HCEC 1CT (cell line): ENCODE measurements at places on chromosomes 3 and 15.
A peak's percentile ranks its signal among the peaks of the same experiment; 100 is the strongest.

DNA sequence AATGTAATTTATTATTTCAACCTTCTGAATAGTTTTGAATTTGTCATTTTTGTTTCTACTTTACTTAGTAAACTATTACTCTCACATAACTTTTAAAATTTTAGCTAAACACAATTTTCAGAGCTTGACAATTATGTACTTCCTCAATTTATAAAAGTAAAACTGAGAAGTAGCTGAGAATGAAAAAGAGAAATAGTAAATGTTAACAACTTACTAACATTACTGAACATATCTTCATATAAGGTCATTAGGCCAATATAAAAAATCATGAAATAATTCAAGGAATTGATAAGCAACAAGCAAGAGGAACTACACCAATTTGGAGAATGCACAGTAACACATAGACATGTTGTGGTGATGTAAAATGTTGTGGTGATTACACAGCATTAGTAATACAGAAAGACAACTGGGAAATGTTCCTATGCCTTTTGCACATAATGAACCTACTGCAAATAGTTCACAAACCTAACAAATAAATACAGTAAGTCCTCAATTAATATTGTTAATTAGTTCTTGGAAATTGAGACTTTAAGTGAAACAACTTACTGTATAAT lies 137.9 kb downstream of the CBLB start:
- DNase-seq: peak; percentile 12

GRCh38 chr3:180176059-180176458 lies 139.3 kb upstream of the PEX5L start:
- no peak for DNase-seq

DNA sequence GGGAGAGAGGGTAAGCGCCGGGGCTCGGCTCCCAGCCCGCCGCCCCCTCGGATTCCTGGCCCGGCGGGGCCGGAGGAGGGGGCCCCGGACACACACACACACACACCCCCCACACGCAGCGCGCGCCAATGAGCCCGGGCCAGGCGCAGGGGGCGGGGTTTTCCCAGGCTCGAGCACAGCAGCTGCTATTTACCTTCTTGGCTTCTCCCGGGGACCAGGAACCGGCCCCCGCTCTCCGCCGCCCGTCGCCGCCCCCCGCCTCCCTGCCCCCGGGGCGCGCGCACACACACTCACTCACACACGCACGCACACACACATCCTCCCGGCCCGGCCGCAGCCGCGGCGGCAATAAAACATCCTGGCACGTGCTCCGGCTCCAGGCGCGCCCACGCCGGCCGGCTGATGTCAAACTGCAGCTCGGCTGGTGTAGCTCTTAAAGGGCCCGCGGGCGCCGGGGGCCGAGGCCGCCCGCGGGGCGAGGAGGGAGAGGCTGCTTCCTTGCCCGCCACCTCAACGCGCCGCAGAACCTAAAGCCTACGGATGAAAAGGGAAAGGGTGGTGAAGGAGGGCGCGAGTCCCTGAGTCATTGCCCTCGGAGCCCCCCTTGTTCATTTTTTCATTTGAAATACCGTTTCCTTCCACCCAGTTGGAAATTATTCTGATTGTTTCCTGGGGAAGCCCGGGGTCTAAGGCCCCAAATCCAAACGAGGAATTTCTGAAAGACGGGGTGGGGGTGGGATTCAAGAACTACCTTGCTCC lies 1.0 kb upstream of the HES1 start:
- peak; percentile 89 for DNase-seq

DNA sequence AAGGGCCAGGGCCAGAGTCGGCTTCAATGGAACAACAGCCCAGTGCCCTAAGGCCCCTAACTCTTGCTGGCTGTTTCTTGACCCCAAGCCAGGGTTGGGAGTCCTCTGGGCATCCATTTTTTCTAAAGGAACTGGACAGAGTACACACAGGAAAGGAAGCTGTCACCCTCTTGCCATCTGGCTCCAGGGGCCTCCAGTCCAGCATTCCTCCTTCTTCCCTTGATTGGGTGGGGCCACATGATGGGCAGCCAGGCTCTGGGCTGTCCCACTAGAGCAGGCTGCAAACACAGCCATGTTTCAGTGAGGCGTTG lies 1.6 kb upstream of the GRAMD2A start:
- DNase-seq: no peak

- peak; percentile 68 for DNase-seq
These were observed 5.2 kb downstream of the C3orf49 start for GRCh38 chr3:63824309-63824708.

DNA sequence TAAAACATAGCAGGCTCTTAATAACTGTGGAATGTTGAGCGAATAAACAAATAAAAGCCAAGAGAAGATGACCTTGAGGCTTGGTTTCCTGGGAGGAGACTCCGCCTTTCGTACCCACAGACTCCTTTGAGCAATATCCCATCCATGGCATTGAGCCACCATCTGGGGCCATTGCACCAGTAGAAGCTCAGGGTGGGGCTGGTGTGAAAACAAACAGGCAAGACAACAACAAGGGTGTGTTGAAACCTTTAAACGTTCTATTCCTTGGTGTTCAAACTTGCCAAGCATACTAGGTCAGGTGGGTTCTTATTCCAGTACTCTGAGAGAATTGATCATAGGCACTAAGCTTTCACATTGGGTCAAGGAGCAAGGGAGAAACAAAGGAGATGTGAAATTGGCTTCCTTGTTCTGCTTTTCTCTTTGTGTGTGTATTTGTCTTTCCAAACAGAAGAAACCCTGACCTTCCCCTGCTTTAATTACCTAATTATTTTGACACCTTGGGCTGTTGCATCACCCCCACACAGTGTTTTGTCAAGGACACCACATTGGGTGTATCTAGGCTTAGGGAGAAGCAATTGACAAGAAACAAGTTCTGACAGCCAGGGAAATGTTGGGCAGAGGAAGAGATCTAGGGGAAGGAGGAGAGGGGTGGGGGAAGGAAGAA lies 105.1 kb upstream of the BCL6 start:
- DNase-seq: no peak

- DNase-seq: peak; percentile 85
These were observed 8.7 kb downstream of the SEMA3F start for GRCh38 chr3:50163572-50164455.

- no peak for DNase-seq
These were observed 293.2 kb downstream of the FGF12 start for GRCh38 chr3:192434186-192434585.

DNA sequence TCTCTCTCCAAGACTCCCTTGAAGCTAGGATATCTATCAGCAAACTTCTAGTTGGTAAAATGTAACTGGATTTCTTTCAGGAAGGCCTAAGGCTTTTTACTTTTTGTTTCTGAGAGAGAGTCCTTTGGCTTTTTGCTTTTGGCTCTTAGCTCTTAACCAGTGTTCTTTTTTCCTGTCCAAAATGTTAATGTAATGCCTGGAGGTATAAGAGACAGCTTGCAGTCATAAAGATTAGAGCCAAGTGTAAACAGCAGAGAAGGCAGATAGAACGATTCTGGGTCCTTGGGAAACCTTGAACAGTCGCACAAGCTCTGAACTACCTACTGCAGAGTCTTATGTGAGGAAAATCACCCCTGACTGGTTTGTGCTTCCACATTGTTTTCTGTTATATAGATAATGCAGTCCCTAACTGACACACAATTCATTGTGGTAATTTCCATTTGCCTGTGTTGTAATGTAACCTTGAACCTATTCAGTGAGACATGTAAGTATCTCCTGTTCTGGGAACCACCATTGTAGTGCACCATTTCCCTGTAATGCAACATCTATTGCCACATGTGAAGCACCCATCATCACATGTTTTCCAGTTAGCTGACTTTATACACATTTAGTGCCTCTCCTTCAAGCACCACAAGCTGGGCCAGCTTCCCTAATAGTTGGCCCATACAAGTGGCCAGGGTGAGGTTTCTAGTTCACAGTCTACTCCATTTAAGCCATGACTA lies 1311.9 kb downstream of the ROBO1 start:
- DNase-seq: no peak

DNA sequence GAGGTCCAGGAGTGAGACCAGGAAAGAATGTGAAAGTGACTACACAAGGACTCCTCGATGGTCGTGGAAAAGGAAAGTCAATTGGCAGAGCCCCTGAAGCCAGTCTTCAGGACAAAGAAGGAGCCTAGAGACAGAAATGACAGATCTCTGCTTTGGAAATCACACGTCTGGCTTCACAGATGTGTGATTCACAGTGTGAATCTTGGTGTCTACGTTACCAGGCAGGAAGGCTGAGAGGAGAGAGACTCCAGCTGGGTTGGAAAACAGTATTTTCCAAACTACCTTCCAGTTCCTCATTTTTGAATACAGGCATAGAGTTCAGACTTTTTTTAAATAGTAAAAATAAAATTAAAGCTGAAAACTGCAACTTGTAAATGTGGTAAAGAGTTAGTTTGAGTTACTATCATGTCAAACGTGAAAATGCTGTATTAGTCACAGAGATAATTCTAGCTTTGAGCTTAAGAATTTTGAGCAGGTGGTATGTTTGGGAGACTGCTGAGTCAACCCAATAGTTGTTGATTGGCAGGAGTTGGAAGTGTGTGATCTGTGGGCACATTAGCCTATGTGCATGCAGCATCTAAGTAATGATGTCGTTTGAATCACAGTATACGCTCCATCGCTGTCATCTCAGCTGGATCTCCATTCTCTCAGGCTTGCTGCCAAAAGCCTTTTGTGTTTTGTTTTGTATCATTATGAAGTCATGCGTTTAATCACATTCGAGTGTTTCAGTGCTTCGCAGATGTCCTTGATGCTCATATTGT lies 6.0 kb downstream of the CCR2 start:
- peak; percentile 50 for DNase-seq

DNA sequence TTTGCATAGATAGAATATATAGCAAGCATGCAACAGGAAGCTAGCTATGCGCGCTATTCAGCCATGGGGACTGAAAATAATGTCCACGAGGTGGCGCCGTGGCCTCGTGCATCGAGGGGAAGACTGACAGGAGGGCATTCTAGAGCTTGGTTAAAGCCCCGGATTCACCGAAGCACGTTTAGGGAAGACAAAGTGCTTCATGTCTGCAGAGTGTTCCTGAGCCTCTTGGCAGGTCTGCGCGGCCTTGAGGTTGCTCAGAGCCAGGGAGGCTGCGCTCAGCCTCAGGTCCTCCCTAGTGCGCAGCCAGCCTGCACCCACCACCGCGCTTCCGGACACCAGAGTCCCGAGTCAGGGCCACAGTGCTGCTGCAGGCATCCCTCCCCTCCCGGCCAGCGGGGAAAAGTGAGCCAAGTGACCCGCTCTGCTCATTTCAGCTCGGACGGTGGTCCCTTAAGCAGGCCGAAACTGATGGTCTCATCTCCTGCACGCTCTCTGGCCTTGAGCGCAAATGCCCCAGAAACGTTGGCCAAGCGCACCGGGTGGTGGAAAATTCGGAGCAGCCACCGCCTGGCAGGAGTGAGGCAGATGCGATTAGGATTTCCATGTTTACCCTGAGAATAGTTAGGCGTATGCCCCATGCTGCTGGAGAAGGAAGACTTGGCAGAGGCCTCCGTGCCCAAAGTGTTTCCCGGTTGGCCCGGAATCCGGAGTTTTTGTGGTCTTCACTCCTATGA lies 24.8 kb downstream of the GABRA5 start:
- DNase-seq: peak; percentile 3

DNA sequence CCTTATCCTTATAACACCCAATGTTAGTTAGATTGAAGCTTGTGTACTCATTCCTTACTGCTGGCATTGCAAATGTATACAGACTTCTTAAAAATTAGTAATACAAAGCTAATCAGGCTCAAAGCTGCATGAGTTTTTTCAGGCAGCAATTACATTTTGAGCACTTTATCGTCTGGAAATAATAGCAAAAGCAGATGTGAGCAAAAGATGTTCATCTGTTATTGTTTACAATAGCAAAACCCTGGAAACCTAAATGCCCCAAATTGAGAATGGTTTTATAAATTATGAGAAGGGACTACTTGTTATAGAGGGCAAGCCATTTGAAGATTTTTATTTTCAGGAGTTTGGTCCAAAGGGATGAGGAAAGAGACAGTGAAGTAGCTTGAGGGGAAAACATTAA lies 126.4 kb downstream of the GADL1 start:
- DNase-seq: no peak

- peak; percentile 46 for DNase-seq
These were observed 118.8 kb upstream of the DAZL start for GRCh38 chr3:16723978-16724377.

DNA sequence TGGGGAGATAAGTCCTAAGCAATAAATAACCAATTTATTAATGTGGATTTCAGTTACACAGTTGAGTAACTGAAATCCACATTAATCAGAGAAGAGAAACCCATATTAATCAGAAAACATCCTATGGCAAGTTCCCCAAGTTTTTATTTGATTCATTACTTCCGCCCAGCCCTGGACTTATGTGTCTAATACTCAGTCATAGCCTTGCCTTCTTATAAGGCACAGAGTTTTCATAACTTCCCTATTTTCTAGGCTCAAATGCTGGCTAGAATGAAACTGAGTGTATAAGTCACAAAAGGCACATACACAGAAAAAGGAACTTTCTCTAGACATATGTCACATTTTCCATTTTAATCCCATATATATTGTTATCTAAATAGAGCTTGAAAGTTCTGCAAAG lies 28.8 kb downstream of the CD47 start:
- DNase-seq: no peak
